Kidney epithelial cell (primary cell): ENCODE measurements at places on chromosomes 1 and 21. TPM values are rescaled to one million over a fixed set of nuclear protein-coding genes. Genes with fewer than 3 reads are reported as not detected.

Gene CELA2A
- total RNA-seq: not detected in 2 replicates

Gene SRP9
- total RNA-seq: 316 and 344 TPM in 2 replicates

Gene C1orf94
- total RNA-seq: not detected in 2 replicates

Gene WDTC1
- 28.6 and 38.7 TPM in 2 replicates for total RNA-seq

Gene PDE4DIP
- 16.0 and 16.8 TPM in 2 replicates for total RNA-seq

Gene OTUD7B
- total RNA-seq: 10.1 and 14.7 TPM in 2 replicates

Gene MAP3K21
- total RNA-seq: 6.4 and 7.6 TPM in 2 replicates

Gene UMODL1
- not detected in 2 replicates for total RNA-seq

Gene COL24A1
- 0.07 and 0.21 TPM in 2 replicates for total RNA-seq

Gene SHE
- under 0.01 TPM in 1 of 2 replicates, not detected in the other for total RNA-seq

Gene GBP4
- total RNA-seq: 0.50 and 1.2 TPM in 2 replicates

Gene TMPRSS3
- 3.8 and 4.1 TPM in 2 replicates for total RNA-seq

Gene EPHB2
- 111 and 143 TPM in 2 replicates for total RNA-seq

Gene KRTAP7-1
- total RNA-seq: not detected in 2 replicates

Gene ARL8A
- 57.8 and 59.7 TPM in 2 replicates for total RNA-seq

Gene GPATCH2
- 8.3 and 10.6 TPM in 2 replicates for total RNA-seq

Gene ANGPTL1
- total RNA-seq: not detected in 2 replicates

Gene ZNF695
- total RNA-seq: 2.2 and 2.9 TPM in 2 replicates
